Right hindlimb (tissue), 1 donor: ENCODE measurements at places on chromosomes 6 and 20.
A peak's percentile ranks its signal among the peaks of the same experiment; 100 is the strongest.

DNA sequence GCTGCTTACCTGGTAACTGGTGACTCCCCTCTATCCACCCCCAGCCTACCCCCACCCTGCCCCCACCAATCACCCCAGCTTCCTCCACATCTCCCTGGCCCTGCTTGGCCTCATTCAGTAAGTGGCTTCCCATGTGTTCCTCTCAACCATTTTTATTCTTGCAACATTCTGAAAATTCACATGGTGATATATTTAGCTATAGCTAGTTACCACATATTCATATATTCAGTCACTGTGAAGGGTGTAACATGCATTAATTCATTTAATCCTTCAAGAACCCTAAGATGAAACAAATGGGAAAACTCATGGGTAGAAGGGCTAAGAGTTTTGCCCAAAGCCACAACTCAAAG, 95.4 kb upstream of the CEP85L start:
- no peak for DNase-seq

- DNase-seq, result no peak
Observed at GRCh38 chr6:13396241-13396792, 68.0 kb upstream of the TBC1D7 start.

DNA sequence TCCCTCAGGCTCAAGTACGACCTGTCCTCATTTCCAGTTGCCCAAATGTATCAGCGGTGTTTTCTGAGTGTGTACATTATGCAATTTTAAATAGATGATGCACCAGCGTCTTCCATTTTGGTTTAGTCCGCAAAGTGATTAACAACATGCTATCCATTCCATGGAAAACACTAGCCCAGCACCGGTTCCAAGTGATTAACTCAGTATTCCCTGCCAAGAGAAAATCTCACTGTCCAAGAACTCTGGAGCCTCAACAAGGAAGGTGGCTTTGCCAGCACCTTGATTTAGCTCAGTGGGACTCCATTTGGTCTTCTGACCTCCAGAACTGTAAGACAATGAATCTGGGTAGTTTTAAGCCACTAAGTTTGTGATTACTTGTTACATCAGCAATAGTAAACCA, 107.2 kb downstream of the FOXC1 start:
- no peak for DNase-seq

DNA sequence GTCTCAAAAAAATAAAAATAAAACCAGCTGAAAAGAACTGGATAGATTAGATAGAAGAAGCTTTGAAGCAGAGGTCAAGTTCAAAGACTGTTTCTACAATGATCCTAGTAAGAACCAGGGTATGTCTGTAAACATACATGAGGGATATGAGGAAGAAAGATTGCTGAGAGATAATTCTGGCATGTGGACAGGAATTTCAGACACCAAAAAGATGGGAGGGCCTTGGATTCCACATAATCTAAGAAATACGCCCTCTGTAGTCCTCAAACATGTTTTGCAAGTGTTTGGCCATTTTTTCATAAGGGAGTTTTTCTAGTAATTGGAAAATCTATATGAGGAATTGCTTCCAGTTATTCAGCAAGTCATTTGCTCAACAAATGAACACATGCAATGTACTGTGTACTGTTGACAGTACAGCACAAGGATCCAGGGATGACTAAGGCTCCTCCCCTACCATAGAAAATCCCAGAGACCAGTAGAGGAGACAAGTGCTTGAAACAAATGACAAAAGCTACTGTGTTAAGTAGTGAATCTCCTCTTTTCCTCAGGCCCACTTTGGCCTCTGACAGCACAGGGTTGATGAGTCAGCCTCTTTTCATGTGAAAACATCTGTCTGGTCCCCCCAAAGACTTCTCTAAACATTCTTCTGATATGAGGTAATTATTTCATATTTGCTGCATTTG, 795.9 kb downstream of the MAFB start:
- DNase-seq, result peak; percentile 27

DNA sequence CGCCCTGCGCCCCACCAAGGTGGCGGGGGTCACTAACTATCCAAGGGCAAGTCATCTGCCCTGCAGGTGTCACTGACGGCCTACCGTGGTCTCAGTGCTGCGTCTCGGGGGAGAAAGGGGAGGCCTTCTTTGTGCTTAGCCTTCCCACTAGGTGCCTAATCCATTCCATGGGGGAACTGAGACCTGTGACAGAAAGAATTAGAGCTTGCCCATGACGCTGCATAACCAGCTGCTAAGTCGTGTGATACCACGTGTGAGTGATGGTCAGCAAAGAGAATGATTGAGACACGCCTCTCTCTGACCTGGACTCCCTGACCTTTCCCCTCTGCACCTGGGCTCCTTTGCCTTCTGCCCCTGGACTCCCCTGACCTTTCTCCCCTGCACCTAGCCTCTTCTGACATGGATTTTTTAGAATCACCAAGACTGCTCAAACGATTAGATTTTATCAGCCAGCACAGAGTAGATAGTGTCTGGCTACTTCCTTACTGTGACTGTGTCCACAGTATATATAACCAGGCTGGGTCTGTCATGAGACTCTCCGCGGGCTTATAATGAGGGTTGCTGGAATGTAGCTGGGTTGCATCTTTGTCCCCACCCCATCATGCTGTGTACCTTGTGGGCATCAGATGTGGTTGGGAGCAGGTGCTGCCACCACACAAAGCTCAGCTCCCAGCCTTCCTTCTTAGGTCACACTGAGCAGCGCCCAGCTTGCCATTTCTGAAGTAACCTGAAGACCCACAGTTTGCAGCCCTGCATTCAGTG, 140.6 kb downstream of the TMEM242 start:
- no peak for DNase-seq

GRCh38 chr6:11386323-11386722, 151.2 kb upstream of the TMEM170B start:
- no peak for DNase-seq

- DNase-seq, result peak; percentile 80
Observed at GRCh38 chr6:32868257-32868788, 14.3 kb downstream of the PSMB9 start.

GRCh38 chr6:39313526-39314272, 520 bp downstream of the KCNK17 start:
- DNase-seq, result no peak

GRCh38 chr6:84182001-84182400, 45.4 kb downstream of the CEP162 start:
- DNase-seq, result no peak

DNA sequence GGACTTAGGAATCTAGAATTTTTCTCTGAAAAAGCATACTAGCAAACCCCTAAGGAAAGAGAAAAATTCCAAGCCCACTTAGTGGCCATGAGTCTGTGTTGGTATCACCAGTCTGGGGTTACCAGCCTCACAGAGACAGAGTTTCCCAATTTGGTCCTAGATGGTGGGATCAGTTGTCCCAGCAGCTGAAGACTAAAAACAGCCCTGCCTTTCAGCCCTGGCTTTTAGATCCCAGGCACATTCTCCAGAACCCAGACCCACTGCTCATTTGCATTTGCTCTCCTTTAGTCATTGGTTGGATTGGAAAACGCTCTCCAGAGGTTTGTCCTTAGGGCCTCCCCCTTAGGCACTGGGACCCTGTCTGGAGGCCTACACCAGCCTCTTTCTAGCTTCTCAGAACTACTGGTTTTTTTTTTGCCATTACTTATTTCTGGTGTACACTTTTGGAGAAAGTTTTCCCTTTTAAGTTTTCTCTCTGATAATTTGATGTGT, 39.1 kb upstream of the FOXO3 start:
- no peak for DNase-seq

GRCh38 chr6:119133400-119133799, 54.9 kb upstream of the FAM184A start:
- DNase-seq, result no peak

- no peak for DNase-seq
Observed at GRCh38 chr6:63634630-63635029, 972 bp upstream of the PHF3 start.

- DNase-seq, result no peak
Observed at GRCh38 chr6:22106961-22107360, 189.9 kb downstream of the PRL start.

GRCh38 chr6:105676857-105677256, 274.0 kb upstream of the PREP start:
- no peak for DNase-seq

DNA sequence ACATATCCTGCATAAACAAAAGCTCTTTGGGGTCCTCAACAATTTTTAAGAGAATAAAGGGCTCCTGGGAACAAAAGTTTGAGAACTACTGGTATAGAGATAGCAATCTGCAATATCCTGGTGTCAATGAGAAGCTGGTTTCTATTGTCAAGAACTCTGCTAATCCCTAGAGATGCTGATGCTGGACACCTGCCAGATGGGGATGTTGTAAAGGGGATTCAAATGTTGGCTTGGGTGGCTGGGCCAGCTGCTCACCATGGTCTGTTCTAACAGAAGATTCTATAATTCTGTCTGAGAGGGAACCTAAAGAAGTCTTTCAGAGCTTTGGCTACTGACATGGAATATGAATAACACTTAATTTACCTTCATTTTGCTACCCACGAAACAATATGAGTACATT, 137.8 kb downstream of the BTBD9 start:
- DNase-seq, result peak; percentile 30

DNA sequence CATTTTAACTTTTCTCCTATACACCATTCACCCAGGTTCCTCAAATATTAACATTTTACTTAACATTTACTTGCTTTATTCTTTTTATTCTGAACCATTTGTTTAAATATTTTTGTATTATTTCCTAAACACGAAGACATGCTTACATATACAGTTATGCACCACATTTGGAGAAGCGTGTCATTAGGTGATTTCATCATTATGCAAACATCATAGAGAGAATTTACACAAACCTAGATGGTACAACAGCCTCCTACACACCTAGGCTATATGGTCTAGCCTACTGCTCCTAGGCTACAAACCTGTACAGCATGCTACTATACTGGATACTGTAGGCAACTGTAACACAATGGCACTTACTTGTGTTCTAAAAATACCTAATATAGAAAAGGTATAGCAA, 6.6 kb downstream of the TDP2 start:
- no peak for DNase-seq

DNA sequence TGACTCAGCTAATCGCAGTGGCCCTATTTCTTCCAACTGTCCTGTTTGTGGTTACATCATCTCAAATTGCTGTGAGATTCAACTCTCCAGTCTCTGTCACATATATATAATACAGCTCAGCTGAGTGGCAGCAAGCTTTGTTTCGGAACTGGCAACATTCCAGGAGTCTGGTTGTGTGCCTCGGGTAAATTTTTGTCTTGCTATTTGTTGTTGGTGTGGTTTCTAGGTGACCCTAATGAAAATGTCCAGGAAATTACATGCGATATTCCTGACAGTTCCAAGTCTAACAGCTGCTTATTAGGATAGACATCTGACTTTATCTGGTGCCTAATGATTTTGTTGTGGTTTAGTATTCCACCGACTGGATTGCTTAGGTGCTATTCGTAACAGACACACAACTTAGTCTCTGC, 581.8 kb downstream of the CD109 start:
- peak; percentile 68 for DNase-seq

- no peak for DNase-seq
Observed at GRCh38 chr20:15567219-15567618, 1006.0 kb downstream of the KIF16B start.

GRCh38 chr20:38982291-38982690, 20.1 kb downstream of the DHX35 start:
- DNase-seq, result no peak

DNA sequence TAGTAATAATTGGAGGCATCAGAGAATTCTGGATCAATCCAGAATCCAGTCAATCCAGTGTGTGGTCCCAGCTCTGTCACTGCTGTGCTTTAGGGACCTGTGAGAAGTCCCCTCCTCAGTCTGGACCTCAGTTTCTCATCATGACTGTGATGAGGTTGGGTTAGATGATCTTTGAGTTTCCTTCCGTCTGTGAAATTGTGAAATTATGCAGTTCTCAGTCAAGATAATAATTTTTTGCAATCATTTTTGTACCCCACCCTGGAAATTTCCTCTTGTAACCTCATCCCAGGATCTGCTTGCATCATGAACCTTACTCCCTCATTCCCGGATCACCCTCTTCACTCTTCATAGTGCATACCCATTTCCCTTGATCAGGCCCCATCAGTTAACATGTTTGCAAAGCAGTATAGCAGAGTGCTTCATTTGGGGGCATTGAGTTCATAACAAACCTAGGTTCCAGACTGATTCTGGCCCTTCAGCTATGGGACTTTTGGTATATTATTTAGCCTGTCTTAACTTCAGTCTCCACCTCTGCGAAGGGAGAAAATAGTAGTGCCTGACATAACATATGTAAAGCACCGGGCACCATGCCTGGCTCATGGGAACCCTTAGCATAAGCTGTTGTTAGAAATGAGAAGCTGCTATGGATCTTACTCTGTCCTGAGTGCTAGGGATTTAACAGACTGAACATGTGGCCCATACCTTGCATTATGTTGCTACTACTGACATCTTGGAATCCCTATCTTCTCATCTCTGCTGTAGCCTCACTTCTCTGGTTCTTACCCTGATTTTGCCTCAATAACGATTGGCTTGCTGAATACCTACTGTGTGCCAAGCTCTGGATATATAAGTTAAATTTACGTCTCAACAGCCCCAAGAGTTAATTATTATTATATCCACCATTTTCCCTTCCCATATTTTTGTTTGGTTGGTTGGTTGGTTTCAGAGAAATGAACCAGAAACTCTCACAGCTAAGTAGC, 1.3 kb downstream of the ZNF76 start:
- no peak for DNase-seq

GRCh38 chr6:119210596-119210995, 132.1 kb upstream of the FAM184A start:
- DNase-seq, result no peak

GRCh38 chr20:49685161-49685601, 28.5 kb downstream of the B4GALT5 start:
- no peak for DNase-seq

DNA sequence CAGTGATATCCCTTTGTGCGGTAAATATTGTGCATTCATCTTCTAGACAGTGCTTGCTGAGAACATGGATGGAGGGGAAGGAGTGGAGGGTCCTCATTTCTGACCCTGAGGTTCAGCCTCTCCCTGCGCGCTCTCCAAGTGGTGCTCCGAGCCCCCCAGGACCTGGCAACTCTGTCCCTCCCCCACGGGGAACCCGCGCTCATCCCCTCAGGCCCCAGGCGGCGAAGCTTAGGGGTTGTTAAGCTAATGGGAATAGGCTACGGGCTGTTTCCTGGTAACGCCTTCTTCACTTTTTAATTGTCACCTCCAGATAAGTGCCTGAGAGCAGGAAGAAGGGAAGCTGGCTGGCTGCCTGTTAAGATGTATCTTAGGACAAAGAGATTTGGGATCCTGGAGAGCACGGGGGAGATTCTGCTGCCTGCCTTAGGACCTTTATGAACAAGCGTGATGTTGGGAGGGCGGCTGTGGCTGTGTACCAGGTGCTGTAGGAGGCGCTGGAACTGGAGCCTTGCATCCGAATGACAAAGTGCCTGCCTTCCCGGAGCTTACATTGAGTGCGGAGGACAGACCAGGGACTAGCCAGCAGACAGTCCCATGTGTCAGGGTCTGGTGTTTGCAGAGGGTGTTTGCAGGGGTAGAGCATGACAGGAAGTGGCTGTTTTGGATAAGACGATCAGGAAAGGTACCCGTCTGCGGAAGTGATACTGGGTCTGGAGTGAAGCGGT, 11.7 kb downstream of the TSHZ2 start:
- no peak for DNase-seq

DNA sequence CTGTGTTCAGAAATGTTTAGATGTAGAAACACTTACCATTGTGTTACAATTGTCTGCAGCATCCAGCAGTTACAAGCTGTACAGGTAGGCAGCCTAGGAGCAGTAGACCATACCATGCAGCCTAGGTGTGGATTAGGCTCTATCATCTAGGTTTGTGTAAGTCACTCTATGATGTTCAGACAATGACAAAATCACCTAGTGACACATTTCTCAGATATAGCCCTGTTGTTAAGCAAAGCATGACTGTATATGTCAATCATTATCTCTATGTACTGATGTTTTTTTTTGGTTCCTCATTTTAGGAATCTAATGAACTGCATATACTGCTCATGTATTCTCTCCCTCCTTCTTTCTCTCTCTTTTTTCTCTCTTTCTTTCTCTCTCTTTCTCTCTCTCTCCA, 22.2 kb downstream of the CST8 start:
- no peak for DNase-seq
